Psoas muscle (tissue), 8 donors: ENCODE measurements at places on chromosomes 5 and 9. TPM values are rescaled to one million over a fixed set of nuclear protein-coding genes. Genes with fewer than 3 reads are reported as not detected.
A peak's percentile ranks its signal among the peaks of the same experiment; 100 is the strongest.

SV2C gene
- total RNA-seq = not detected

PCDHGA3 gene
- total RNA-seq = 1.9 TPM

PCDHGB1 gene
- total RNA-seq = 1.8 TPM

TGFBI gene
- total RNA-seq = 31.7 TPM

PCA3 gene
- not detected for total RNA-seq

CHSY3 gene
- total RNA-seq = 0.49 TPM

LCN1 gene
- total RNA-seq = 0.71 TPM

- DNase-seq = peak; percentile 64
Observed at GRCh38 chr5:43041110-43041668, 1.1 kb upstream of the ANXA2R start.

DNA sequence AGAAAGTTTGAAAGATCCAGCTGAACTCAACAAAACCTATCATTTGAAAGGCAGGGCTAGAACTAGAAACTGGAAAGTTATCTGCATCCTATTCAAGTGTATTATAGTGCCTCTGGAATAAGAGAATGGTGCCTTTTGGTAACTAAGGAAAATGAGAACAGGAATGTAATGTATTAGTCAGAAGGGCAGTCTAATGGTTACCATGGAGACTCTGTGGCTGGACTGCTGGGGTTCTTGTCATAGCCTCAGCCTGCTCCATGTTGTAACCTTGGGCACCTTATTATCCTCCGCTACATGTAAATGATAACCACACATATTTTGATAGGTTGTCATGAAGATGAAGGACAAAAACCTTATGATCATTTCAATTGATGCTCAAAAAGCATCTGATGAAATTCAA, 24.6 kb upstream of the IFNB1 start:
- DNase-seq = no peak

GRCh38 chr5:39342460-39342859, 21.8 kb downstream of the C9 start:
- no peak for DNase-seq

- DNase-seq = no peak
Observed at GRCh38 chr5:72457491-72457890, 49.7 kb downstream of the ZNF366 start.

DNA sequence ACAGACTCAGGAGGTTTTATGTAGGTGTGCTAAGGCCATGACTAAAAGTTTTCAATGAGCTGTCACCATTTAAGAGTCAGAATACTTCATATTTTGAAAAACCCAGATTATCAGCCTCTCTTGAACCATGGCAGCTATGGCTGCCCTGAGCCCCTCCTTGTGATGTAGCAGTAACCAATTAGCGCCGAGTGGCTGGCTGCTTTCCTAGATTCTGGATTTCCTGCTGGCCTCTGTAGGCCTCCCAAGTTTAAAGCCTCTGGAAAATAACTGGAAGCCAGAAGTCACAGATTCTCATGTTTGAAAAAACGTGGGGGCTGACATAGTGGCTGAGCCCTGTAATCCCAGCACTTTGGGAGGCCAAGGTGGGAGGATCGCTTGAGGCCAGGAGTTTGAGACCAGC, 25.5 kb downstream of the DAB2IP start:
- peak; percentile 19 for DNase-seq

DNA sequence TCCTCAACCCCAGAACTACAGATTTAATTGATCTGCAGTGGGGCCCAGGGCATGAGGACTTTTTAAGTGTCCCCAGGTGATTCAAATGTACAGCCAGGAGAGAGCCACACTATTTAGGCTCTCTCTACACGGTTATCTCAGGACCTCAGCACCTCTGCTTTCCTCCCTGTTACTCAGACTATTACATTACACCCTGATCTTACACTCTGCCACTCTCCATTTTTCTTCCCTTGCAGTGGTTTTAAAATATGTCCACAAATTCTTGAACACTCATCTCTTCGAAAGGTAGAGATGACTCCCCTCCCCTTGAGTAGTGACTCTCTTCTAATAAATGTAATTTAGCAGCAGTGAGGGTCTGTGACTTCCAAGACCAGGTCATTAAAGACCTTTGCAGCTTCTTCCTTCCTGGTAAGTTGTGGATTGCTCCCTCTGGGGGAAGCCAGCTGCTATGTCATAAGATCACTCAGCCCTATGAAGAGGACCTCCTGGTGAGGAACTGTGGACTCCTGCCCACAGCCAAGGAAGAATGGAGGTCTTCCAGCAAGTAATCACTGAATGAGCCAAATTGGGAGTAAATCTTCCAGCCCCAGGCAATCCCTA, 87.5 kb upstream of the SSBP2 start:
- no peak for DNase-seq

DNA sequence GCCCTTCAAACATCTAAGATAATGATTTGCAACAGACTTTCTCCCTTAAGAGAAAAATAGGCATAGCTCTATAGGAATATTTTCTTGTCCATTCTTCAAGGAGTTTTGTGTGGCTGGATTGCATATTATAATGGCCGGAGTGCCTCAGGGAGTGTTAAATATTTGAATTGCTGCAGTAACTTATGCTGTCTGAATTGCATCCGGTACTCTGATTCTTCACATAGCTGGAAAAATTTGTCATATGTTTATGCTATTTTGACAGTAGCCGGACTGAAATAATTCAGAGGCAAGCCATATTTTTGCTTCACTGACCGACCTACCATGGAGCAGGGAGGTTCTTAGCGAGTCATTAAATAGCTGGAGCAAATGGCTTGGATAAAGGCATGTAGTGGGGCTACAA, 621.0 kb downstream of the ACTL7B start:
- DNase-seq = no peak

- DNase-seq = no peak
Observed at GRCh38 chr5:57816108-57816507, 333.5 kb upstream of the ACTBL2 start.

DNA sequence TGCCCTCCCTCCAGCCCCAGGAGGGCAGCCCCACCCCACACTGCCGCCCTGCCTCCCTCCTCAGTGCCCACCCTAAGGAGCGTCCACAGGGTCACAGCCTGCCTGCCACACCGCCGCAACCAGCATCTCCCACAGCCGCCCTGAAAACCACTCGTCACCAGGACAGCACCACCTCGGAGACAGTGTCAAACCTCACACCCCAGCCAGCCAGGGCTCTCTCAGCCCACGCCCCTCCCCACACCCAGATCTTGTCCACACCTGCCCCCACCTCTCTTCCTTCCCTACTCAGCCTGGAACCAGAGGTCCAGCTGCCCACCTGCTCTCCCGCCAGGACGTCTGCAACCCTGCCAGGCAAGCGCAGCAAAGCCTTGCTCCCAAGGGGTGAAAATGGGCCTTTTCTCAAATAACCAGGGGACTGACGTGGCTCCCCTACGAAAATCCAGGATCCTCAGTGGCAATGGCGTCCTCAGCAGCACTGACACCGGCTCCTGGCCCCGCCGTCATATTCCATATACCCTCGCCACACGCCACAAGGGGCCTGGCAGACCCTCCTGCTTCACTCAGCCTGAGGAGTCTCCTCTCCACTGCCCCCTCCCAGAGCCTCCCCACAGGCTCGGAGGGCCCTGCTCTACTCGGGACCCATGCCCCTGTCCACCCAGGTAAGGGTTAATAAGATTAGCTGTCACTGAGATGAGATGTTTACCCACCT, 71.0 kb upstream of the ADAMTS2 start:
- DNase-seq = no peak

- no peak for DNase-seq
Observed at GRCh38 chr5:95020345-95020744, 264.5 kb downstream of the MCTP1 start.

DNA sequence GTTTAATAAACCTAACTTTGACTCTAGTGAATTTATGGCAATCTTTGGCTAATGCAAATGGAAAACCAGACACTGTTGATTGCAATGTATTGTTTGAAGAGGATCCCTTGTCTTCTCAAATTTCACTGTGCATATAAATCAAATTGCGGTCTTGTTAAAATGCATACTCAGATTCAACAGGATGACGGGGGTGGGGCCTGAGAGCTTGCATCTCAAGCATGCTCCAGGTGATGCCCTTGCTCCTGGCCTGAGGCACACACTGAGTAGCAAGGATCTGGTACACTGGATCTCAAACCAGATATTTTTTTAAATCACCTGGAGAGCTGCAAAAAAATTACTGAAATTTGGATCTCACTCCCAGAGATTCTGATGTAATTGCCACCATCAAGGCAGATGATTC, 463.7 kb downstream of the DNAH5 start:
- no peak for DNase-seq

DNA sequence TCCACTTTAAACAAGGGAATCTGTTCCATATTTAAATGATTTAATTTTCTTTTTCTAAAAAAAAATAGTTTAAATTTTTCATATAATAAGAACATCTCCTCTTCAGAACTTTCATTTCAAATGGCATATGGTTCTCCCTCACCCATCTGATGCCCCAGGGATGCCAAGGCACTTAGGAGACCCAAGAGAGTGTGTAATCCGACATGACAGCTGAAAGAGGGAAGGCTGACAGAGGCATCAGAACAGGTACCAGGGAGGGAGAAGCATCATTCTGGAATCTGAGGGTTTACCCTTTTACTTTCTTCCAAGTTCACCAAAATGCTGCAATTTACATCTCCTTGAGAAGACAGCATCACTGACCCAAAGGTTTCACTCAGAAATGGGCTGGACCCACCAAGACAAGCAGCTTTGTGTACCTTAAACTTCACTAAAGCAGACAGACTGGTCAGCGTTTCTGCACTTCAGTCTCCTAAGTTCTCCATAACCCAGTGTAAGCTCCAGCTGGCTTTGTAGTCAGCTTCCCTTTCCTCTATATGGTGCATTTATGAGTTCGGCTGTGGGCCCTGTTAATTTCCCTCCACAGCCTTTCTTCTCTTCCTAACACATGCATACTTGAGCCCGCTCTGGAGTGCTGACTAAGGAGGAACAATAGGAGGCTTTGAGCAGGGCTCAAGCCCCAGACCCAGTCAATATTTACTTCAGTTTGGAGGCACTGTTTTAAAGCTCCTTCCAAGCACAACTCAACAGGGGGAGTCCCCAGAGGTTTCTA, 17.7 kb downstream of the EFNA5 start:
- DNase-seq = no peak

DNA sequence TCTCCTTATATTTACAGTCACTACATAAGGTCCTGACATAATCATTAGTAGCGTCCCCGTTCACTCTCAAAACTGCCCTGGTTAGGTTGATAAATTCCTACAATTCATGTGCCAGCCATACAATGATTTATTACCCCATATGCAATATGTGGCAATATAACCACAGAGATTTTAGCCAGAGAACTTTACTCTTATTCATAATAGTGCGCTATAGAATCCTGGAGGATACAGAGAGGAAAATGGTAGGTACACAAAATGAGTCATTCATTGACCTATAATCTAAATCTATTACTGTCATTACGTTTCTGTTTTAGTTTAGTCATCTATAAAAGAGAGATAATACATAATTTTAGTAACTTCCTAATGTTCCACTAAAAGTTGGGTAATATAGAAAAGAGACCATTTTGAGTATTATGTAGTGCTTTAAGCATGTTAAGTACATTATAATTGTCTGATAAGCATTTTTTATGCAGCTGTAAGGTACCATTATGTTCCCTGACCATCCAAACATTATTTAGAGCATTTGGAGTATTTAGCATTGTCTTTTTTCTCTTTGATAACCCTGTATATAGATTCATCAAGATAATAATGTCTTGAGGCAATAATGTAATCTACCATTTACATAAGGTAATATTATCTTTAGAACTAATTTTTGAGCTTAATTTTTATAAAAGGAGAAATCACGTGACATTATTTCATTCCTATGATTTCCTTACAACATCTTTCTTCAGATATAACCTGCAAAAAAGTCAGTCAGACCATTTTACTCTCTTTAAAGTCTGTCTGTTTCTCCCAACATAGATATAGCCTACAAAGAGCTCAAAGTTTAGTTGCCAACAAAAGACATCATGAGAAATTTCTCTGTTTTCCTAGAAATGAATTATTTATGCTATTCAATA, 655.5 kb upstream of the ZNF608 start:
- no peak for DNase-seq

DNA sequence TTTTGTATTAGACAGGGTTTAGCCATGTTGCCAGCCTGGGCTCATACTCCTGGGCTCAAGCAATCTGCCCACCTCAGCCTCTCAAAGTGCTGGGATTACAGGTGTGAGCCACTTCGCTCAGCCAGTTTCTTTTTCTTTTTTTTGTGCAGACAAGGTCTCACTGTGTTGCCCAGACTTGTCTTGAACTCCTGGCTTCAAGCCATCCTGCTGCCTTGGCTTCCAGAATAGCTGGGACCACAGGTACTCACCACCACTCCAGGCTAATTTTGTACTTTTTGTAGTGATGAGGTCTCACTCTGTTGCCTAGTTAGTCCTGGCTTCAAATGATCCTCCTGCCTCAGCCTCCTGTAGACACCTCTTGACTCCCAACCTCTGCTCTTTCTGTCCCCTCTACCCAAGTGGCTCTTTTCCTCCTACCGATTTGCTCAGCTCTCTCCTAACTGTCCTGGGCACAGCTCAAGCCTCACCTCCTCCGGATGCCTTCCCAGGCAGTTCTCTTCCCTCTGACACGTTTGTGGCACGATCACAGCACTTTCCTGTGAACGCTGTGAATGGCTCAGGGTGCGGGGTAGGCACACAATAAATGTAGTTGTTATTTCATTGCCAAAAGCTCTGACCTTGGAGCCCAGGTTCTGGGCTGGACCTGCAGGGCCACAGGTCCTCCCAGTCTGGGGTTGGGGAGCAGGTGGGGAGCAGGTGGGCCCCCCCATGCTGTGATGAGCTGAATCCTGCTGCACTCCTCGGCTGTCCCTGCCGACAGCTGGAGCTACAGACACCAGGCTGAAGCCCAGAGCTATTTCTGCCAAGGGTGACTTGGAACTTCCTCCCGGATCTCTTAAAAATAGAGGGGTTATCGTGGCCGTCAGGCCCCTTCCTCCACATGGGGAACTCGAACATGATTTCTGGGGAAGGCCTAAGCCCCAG, 23.9 kb downstream of the GFI1B start:
- DNase-seq = no peak

DNA sequence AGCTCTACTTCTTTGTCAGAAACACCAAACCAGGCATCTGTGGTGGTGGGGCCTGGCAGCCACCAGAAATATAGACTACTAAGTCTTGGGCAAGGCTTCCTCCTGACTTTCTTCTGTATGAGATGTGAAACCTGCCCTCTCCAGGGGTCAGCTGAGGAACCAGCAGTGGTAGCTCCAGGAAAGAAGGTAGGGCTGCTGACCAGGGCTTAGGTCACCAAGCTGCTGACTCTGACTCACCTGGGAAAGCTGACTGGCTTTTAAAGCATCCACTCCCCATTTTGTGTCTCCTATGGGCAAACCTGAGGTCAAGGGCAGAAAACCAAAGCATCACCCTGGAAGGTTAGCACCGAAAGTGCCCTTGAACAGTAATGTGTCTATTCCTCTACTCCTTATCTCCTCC, 10.4 kb upstream of the SH3TC2 start:
- DNase-seq = no peak
